ENCODE measurements at places on chromosomes 16 and 17.

GRCh38 chr16:81053761-81054160, 18.1 kb downstream of the ATMIN start:
- DNase-seq: no peak

DNA sequence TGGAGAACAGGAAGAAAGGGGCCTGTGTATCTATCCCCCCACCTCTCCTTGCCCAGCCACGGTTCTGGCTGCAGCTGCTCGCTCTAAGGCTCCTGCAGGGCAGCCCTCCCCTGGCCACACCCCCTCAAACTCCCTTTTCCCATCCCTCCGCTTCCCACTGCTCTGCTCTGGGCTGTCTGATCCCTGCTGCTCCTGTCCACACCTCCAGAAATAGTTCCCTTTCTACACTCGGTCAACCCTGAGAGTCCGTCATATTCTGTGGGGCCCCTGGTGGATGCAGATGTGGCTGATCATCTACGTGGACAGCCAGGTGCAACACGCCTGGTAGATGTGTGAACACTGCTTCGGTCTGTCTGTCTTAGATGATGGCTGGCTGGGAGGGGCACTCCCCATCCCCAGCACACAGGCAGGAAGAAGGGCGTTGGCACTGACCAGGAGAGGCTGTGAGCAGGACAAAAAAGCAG, 19.3 kb upstream of the KRT19 start:
- no peak for DNase-seq

DNA sequence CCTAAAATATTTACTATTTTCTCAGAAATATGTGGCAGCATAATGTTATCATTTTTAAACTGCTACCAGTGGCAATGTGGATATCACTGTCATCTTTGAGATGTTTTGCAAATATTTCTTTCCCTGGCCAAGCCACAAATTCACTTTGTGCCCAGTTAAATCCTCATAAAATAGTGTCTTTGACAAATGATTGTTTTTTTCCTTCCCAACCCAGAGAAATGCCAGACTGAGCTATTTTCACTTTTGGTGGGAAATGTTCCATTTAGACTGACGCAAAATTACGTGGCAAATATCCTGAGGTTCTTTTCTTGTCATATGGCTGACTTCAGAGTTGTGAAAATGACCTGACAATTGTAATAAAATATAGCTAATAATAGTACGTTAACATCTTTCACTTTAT, 807.0 kb upstream of the SOX9 start:
- DNase-seq: no peak

DNA sequence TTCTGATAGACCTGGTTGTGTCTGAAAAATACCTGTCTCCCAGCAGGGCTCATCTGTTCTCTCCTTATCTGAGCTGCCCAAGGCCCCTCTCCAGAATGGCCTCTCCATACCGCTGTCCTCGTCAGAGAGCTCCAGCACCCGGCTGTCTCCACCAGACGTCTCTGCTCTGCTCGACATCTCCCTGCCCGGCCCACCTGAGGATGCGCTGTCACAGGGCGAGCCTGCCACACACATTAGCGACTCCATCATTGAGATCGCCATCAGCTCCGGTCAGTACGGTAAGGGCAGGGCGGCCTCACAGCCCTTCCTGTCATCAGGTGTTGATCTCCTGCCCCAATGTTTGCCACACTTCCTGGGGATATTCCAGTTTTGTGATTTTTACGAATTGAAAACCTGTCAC, 10.2 kb upstream of the JPT2 start:
- no peak for DNase-seq

DNA sequence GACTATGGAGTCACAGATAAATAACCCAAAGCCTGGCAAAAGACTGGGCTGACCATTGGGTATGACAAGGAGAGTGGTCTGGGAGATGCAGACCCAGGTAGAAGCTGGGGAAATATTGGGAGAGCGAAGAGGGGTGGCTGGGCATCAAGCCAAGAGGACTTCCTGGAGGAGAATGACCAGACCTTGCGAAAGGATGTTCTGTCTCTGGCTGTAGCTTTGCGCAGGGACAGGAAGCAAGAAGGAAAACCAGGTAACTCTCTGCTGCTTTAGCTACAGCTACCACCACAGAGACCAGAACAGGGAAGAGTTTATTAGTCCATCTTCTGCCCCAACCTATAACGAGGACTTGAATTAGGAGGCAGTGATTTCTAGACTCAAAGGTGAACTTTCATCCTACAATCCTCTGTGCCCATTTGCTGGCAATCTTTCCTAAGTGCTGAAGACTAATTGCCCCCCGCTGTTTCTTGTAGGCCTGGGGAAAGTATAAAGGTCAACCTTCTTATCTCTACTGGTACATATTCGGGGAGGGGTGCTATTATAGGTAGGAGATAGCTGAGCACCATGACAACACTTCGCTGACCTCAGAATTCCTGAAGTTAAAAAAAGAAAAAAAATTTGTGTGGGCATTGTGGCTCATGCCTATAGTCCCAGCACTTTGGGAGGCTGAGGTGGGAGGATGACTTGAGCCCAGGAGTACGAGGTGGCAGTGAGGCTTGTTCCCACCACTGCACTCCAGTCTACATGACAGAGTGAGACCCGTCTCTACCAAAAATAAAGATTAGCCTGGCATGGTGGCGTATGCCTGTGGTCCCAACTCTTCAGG, 19.1 kb upstream of the KIFC3 start:
- DNase-seq: no peak

DNA sequence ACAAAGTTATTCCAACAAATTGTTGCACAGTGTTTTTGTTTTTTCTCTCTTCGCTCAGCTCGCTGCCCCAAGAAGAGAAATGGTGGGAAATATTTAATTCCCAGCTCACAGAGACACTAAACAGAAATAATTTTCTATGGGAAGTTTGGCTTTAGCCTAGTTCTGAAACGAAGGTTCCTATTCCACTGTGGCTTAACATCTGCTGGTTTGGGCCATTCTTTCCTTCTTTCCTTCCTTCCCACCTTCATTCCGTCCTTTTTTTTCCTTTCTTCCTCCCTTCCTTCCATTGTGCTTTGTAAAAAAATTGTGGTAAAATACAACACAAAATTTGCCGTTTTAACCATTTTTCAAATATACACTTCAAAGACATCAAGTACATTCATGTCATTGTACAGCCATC, 393.5 kb upstream of the SOX9 start:
- no peak for DNase-seq

DNA sequence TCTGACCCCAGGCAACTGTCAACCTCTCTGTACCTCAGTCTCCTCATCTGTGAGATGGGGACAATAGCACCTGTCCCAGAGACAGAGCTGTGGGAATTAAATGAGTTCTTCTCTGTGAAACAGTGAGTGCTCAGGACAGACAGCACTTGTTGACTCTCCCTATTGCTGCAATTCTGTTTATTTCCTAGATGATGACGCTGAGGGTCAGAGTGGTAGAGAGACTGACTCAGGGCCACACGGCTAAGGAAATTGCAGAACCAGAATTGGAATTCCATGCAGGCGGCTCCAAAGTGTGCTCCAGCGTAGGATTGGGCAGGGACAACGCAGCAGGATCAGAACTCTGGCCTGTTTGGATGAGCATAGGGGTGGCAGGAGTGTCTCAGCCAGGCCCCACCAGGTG, 302.2 kb downstream of the C16orf95 start:
- DNase-seq: no peak

- no peak for DNase-seq
These were observed 17.3 kb downstream of the BAHCC1 start for GRCh38 chr17:81412490-81413093.

DNA sequence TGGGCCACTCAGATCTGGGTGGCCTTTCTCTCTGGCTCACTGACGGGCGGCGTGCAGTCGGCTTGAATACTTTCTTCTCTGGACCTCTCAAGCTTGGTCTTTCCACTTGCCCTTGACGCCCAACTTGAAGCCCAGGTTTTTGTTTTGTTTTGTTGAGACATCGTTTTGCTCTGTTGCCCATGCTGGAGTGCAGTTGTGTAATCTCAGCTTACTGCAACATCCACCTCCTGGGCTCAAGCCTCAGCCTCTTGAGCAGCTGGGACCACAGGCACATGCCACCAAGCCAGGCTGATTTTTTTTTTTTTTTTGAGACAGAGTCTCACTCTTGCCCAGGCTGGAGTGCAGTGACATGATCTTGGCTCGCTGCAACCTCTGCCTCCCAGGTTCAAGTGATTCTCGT, 22.7 kb upstream of the KIF19 start:
- no peak for DNase-seq

DNA sequence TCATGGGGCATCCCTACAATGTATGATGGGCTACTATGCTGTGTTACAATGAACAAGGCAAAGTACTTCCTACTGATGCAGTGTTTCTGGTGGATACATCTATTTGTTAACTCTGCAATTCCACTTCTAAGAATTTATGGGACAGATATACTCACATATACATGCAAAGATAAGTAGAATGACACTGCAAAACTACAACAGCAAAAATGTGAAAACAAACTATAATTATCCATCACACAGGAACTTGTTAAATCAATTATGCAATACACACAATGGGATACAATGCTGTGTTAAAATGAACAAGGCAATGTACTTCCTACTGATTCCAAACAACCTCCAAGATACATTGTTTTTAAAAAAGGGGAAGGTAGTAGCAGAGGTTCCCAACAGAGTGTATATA, 3.2 kb downstream of the DDX52 start:
- no peak for DNase-seq

DNA sequence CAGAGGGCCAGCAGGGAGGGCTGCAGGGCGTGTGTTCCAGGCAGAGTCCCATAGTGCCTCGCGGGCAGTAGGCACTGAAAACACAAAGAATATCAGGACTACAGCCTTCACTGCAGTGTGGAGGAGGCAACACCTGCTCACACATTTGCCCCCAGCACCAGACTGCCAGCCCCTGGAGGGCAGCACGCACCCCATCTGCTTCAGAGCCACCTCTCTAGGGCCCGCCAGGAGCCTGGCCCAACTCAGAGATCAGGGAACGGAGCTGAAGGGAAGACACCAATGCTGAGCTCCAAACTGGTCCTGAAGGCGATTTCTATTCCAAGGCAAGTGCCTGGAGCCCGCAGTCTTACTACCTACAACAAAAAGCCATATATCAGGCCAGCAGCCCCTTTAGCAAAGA, 130.3 kb downstream of the ZNF423 start:
- no peak for DNase-seq

DNA sequence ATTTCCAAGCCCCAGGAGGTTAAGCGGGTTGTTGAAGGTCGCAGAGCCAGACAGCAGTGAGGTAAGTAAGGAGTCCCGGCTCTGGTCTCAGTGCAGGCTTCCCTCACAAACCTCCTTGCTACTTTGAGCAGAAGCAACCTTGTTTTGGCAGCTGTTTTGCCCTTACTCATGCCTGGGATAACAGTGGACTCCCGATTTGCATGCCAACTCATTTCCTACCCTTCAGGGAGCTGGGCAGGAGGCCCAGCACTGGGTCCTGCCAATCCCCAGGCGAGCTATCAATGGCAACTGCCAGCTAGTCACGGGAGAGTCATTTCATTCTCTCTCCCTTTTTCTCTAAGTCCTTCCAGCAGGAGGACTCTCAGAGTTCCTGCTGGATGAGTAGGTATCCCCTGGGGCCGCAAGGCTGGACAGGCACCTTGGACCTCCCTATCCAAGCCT, 72.0 kb upstream of the KSR1 start:
- no peak for DNase-seq

GRCh38 chr16:117379-118365, 20.8 kb downstream of the NPRL3 start:
- DNase-seq: peak; percentile 94

GRCh38 chr17:82200743-82201497, 11.7 kb downstream of the CCDC57 start:
- DNase-seq: no peak

DNA sequence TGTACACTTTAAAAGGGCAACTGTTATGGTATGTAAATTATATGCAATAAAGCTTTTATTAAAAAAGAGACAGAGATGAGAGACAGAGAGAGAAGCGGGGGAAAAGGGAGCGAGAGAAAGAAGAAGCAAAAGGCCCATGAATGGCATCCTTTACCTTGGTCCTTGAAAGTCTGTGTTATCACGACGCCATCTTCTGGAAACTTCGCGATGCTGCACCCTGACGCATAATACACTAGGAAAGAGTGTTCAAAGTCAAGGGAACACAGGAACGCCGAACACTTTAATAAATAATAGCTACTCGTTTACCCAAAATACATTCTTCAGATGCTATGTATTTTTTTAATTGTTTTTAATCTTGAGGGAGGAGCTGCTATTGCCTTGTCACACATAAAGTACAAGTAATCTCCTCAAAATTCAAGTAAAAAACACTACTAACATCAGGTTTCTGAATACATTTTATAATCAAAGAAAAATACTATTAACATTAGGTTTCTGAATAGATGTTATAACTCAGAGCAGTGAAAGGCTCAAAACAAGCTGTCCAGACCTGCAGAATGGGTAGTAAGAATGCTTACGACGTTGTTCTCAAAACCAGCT, 23.0 kb upstream of the SLC38A8 start:
- peak; percentile 28 for DNase-seq

DNA sequence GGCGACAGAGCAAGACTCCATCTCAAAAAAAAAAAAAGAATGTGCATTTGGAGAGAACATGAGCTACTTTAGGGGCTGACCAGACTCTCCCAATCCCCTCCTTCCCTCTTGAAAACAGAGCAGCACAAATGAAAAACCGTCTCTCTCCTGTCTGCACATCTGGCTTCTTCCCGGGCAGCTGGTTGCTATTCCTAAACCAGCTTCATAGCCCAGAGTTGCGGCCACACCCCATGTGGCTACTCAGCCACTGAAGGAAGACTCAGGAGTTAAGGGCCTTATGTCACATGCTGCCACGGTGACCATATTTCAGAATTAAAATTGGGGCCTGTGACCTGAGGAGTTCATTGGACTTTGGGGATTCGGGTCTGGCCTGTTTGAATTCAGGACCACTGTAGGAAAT, 48.3 kb downstream of the KATNIP start:
- no peak for DNase-seq

GRCh38 chr17:57874434-57875289, 24.8 kb upstream of the MRPS23 start:
- no peak for DNase-seq

- no peak for DNase-seq
These were observed 108.3 kb upstream of the DHX40 start for GRCh38 chr17:59456923-59457615.

DNA sequence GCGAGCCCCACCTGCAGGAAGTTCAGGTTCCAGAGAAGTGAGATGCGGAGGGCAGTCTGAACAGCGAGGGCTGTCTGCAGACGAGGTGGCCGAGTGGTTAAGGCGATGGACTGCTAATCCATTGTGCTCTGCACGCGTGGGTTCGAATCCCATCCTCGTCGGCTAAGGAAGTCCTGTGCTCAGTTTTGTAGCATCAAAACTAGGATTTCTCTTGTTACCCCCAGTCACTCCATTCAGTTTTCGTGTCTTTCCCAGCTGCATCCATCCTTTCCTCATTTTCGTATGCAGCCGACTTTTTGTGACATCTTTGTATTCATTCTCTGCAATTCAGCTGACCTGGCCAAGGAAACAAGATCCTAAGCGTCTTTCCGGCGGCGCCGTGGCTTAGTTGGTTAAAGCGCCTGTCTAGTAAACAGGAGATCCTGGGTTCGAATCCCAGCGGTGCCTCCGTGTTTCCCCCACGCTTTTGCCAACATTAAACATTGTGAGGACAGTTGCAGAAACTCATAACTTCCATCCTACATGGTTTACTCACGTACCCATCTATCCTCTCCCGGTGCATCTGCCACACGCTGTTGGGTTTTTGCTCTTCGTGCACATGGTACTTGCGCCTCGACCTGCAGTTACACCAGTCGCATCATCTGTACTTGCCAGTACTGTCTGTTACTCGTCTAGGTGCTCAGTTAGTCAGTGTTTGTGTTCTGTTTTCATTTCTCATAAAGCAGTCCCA, 3.0 kb downstream of the BORCS6 start:
- DNase-seq: peak; percentile 71

- no peak for DNase-seq
These were observed 67.4 kb downstream of the SIAH1 start for GRCh38 chr16:48317614-48318315.
